T-helper 1 cell treated with Interleukin-12 subunit alpha and Interleukin-12 subunit beta and Interleukin-4 antibody, amounts not matched to agents 30 ng/mL and 1 ng/mL, for 36 hours (primary cell): ENCODE measurements at places on chromosomes 5 and 9. TPM values are rescaled to one million over a fixed set of nuclear protein-coding genes. Genes with fewer than 3 reads are reported as not detected.

CDHR2 gene
- 1.3 and 1.7 TPM in 2 replicates for total RNA-seq

SHC3 gene
- total RNA-seq = not detected in 2 replicates

PRRT1B gene
- not detected in 2 replicates for total RNA-seq

OSMR gene
- total RNA-seq = 0.17 and 0.25 TPM in 2 replicates

IL13 gene
- total RNA-seq = 130 and 131 TPM in 2 replicates
